Fibroblast of villous mesenchyme (primary cell): ENCODE measurements at places on chromosomes 11 and 22. TPM values are rescaled to one million over a fixed set of nuclear protein-coding genes. Genes with fewer than 3 reads are reported as not detected.

Gene OR4P4
- not detected in 2 replicates for total RNA-seq

Gene KRTAP5-1
- not detected in 2 replicates for total RNA-seq

Gene NUDT8
- 4.7 and 5.8 TPM in 2 replicates for total RNA-seq

Gene USP2
- under 0.01 and 0.43 TPM in 2 replicates for total RNA-seq
